NB4 (cell line): ENCODE measurements at places on chromosomes 12 and 14.

GRCh38 chr12:132700212-132700822 is 10.3 kb upstream of the PGAM5 start:
- no peak for DNase-seq

DNA sequence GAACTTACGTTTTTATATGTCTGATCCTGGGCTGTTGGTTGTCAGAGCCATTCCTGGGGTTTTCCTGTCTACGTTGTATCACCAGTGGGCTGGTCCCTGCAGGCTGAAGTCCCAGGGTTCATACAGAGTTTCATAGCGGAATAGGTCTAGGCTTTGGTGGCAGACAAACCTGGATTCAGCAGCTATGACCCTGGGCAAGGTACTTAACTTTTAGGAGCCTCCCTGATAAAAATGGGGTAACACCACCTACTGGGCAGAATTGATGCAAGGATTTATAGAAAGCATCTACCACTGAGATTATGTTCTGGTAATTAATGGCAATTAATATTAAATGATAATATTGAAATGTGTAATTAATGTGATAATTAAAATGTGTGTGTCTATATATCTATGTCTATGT is 141.2 kb downstream of the SYNE2 start:
- DNase-seq: no peak

GRCh38 chr14:89279649-89280232 is 137.3 kb downstream of the FOXN3 start:
- no peak for DNase-seq

DNA sequence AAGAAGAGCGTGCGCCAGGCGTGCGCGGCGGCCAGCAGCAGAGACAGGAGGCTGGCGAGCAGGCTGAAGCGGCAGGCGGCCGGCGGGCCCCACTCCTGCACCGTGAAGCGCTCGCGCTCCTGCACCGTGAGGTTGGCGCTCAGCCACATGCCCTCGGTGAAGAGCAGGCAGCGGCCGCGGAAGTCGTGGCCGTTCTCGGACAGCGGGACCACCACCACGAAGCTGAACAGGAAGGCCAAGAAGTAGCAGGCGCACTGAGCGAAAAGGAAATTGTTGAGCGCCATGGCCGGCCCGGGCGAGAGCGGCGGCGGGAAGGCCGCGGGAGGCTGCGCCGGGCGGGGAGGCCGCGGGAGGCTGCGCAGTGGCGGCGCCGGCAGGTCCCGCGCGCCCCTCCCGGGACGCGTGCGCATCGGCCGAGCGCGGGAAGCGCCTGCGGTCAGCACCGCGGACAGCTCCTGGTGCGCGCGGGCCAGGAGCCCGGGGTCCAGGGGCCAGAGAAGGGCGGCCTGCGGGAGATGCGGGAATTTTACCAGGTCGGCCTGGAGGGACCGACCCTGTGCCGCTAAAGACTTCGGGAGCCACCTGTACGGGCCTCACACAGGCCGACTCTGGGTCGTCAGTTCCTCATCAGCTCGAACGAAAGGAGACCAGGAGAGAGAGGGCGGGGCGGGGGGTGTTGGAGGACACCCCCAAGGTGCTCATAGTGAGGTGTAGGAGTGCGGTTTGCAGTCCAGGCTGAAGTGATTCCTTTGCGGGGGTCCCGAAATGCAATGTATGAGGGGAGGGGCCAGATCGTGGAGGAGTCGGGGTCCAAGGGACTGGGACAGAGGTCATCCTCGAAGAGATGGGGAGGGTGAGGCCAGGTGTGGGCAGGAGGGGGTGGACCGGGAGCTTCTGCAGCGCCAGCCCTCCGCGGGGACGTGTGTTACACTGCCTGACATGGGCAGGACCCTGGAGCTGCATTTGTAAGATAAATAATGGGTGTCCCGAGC is at the start of gene TMEM179:
TMEM179 (minus strand) TSS at position 315 of the 992 bp plus-strand sequence; CDS start at position 284, 31 bp downstream.
- DNase-seq: no peak

DNA sequence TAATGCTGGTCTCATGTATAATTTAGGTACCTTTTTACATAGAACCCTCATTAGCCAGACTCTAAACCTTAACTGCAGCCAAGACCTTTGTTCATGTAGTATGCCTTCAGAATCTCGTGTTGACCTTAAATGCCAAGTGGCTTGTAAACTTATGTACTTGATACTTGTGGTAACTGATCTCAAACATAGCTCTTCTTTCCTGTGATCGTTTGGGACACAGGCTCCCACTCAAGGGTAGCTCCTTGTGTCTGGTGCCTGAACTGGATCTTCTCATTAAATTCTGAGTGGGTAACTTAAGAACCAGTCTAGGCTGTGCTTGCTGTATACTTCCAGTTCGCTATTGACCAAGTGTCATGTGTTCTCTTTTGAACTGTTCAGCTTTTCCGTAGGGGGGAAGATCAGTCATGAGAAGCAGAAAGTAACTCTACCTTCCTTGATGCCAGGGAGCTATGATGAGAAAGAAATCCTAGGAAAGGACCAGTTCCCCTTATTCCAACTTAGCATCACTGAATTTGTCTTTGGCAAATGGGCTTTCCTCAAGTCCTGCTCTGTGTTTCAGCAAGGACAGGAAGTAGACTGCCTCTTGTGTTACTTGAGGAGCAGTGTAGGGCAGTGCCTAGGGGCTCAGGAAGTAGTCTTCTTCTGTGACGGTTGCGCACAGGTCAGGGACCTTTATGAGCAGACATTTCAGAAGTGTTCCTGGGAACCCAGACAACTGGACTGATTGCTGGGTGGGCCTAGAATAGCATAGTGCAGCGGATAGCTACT is 2.5 kb downstream of the LGALS3 start:
- DNase-seq: peak; percentile 64
